ENCODE measurements at places on chromosomes 5 and 9.

DNA sequence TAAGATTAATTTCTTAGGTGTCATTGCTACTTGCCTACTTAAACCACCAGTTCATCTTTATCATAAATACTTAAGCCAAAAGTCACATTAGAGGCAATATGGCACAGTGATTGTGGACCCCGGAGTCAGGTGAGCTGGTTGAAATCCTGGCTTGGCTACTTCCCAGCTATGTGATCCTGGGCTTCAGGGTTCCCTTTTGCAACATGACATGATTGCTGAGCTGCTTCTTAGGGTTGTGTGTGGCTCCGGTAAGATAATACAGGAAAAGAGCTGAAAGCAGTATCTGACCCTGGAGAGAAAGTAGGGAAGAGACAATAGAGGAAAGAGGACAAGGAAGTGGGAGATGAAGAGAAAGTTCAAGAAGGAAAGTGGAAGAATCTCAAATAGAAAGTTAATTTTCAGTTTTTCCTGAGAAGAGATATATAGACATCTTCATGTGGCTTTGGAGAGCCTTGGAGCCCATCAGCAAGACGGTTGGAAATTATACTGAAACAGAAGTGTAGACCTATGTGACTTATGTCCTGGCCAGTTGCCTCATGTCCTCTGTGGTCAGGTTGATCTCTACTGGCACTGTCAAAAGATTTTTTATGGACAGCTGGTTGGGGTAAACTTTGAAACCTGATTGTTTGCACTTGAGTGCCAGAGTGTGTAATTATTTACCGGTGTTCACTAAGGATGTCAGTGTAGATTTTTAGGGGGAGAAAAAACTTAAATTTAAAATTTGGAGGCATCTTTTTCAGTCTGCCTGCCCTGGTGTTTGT is 93.2 kb downstream of the GHR start:
- no peak for DNase-seq

DNA sequence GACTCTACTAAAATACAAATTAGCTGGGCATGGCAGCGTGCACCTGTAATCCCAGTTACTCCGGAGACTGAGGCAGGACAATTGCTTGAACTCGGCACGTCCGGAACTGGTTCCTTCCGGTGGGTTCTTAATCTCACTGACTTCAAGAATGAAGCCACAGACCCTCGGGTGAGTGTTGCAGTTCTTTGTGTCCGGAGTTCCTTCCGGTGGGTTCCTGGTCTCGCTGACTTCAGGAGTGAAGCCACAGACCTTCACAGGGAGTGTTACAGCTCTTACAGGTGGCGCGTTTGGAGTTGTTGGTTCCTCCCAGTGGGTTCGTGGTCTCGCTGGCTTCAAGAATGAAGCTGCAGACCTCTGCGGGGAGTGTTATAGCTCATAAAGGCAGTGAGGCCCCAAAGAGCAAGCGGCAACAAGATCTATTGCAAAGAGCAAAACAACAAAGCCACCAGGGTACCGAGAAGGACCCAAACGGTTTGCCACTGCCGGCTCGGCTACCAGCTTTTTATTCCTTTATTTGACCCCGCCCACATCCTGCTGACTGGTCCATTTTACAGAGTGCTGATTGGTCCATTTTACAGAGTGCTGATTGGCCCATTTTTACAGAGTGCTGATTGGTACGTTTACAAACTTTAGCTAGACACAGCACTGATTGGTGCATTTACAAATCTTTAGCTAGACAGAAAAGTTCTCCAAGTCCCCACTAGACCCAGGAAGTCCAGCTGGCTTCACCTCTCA is 28.6 kb upstream of the SLC6A19 start:
- DNase-seq: no peak

GRCh38 chr5:128674837-128675446 is 136.9 kb upstream of the FBN2 start:
- DNase-seq: no peak

DNA sequence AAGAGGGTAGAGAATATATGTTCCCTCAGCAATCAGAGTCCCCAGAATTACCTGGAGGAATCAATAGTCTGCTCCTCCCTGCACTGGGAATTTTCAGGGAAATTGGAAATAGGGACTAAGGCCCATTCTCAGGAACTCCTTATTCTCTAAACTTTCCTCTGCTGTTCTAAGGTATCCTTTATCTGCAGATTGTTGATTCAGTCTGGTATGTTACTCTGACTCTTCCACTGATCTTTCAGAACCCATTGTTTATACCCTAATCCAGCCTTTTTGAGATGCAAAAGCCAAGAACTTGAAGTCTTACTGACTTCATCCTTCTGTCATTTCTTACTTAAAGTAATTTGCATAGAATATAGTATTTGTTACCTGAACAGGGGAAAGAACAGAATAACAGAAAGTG is 143.5 kb upstream of the PPP1R2B start:
- no peak for DNase-seq

DNA sequence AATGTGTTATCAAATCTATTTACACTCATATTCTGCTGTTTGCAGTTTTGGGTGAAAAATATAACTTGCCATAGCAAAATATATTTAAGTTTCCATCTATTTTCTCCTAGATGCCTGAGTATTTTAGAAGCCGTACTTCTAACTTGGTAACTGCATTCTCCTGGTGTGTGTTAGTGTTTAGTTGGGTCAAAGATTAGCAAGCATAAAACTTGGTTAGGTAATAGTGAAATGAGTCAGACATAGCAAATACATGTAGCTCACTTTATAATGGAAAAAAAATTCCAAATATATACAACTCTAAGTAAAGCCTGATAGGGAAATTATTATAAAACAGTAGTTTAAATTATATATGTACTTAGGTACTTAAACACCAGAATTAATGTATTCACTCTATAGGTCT is 640.7 kb upstream of the ST8SIA4 start:
- no peak for DNase-seq

GRCh38 chr5:180825768-180826525 is 23.3 kb upstream of the MGAT1 start:
- DNase-seq: no peak

- DNase-seq: no peak
Measured at GRCh38 chr5:145982572-145983318, 46.4 kb downstream of the SH3RF2 start.

GRCh38 chr9:136115641-136116359 is 2.9 kb downstream of the TMEM250 start:
- DNase-seq: no peak

DNA sequence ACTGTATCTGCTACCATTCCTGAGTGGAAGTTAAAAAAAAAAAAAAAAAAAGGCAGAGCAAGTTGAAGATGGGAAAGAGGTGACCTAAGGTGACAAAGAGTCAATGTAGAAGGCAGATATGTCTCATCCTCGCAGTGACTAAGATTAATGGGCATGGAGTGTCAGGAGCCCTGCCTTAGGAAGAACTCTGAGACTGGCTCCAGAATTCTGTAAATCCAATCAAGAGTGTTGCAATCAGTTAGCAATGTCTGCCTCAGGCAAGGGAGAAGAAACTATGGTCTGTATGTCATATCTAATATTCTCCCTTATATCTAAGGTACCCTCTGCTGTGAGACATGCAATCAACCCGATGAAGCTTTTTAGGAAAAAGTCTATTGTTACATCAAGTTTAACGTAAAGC is 24.7 kb upstream of the KCNMB1 start:
- no peak for DNase-seq

DNA sequence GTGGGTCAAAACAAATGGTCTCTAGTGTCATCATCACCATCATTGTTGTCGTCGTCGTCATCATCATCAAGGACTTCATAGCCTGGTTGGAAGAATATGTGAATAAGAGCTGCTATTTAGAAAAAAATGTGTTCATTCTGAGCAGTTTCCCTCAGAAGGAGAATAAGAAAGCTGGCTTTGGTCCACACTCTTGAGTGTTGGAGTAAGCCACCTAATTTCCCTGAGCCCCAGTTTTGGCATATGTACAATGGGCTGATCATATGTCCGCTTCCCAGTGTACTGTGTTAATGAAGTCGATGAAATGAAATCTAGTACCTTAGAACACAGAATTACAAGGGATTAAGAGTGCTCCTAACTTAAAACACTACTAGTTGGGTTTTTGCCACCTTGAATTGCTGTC is 545.5 kb downstream of the CCDC171 start:
- DNase-seq: no peak

GRCh38 chr5:106698169-106698568 is 972.6 kb downstream of the EFNA5 start:
- no peak for DNase-seq

DNA sequence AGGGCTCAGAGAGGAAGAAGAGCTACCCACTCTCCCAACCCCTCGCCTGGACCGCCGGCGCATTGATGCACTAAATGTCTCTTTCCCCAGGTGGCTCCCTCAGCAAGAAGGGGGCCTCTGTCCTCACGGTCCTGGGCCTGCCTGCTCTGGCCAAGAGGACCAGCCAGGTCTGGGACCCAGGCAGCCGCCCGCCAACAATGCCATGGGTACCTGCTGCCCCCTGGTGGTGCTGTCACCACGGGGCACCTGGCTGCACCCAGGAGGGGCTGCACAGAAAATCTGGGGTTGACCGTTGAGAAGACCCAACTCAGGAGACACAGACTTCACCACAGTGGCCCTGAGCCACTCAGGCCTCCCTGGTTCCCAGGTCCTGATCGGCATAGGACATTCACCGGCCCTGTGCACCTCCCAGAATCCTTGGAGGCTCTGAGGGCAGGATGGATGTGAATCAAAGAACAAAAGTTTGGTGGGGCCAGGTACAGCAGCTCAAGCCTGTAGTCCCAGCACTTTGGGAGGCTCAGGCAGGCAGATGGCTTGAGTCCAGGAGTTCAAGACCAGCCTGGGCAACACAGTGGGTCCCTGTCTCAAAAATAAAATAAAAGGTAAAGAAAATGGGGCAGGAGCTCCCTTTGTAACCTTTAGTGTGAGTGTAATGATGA is 2.4 kb upstream of the VAV2 start:
- peak; percentile 86 for DNase-seq

- DNase-seq: peak; percentile 41
Measured at GRCh38 chr5:91311697-91312501, 71.2 kb downstream of the ARRDC3 start.

DNA sequence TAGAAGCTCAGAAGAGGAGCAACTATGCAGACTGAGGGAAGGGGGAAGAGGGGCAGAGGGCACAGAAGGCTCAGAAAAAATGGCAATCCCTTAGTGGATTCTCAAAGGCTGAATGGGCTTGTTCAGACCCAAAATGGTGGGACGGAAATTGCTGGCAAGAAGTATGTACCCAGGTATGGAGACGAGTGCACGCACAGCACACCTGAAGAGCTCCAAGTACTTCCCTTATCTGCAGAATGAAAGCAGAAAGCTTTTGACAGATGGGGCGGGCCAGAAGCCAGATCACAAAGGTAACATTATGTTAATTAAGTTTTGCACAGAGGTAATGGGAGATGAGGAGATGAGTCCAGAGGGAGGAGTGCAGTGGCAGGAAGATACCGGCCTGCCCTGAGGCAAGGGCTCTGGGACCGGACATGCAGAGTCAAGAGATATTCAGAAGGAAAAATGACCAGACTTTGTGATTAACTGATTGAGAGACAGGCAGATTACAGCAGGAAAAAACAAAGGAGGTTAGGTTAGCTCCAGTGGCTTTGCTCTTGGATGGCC is 138.1 kb upstream of the PIK3R1 start:
- no peak for DNase-seq

DNA sequence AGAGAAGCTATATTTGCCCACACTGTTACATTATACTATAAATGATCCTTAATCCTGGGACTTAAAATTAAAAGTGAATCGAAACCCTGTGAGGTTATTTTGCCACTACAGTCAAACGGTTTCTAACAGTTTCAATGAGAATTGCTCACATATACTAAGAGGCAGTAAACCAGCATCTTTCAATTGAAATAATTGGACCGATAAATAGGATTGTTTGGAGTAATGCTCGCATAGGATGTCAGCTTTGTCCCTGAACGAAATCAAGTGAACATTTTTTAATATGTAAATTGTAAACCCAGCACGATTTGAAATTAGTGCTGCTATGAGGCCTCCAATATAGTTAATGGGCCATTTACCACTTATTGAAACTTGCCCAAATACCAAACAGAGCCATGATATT is 60.5 kb downstream of the ELAVL2 start:
- no peak for DNase-seq

- DNase-seq: no peak
Measured at GRCh38 chr9:128262687-128263086, 13.1 kb downstream of the GOLGA2 start.

DNA sequence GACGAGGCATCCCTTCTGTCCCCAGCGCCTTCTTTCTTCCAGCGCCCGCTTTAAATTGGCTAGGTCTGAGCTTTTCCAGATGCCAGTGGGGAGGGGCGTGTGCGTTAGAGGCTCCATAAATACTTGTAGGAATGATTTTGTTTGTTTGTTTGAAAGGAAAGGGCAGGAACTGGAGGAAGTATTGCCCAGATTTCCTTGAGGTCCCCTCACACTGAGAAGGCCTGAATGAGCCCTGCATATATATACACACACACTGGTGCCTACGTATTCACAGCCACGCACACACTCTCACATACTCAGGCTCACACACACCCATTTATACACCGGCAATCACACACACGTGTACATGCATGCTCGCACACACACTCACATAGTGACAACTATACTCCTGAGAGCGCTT is 1.0 kb upstream of the SLIT3 start:
- DNase-seq: no peak

- no peak for DNase-seq
Measured at GRCh38 chr5:78755822-78756429, 107.4 kb upstream of the LHFPL2 start.

DNA sequence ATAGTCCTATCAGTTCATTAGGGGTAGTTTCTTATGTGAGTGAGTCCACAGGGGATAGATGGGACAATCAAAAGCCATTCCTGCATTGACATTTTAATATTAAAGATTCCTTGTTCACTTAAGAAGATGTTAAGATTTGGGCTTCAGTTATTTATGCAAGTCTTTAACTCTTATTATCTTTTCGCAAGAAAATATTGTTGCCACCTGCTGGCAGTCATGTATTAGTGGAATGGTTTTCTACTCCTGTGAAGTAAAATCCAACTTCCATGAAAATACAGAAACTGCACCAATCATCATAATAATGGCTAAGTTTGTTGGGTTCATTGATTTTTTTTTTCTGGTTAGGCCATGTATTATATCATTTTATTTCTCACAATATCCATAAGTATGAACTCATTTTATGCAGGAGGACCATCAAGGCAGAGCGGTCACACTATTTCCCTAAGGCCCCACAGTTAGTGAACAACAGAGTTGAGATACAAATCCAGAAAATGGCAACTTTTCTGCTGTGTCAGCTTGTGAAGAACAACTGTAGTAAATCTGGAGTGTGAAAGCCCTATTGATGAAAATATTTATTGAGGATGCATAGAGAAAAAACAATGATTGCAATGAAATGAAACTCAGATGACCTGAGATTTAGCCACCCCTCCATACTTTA is 88.5 kb upstream of the TXNDC8 start:
- no peak for DNase-seq

GRCh38 chr5:112010475-112010874 is 253.5 kb upstream of the NREP start:
- no peak for DNase-seq

DNA sequence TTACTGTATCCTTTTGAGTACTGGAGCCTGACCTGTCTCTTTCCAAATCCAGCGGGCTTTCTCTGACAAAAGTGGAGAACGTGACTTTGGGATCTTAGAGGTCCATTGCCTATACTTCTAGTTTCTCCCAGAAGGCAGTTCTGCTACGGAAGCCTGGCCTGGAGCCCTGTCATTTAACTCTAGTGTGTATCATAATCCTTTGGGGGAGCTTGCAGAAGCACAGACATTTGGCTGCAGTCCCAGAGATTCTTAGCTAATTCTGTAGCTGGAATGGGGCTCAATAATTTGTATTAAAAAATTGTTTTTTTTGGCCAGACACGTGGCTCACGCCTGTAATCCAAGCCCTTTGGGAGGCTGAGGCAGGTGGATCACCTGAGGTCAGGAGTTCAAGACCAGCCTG is 3.0 kb downstream of the HARS2 start:
- DNase-seq: no peak

Measured in 8988T (cell line).